ENCODE measurements at places on chromosomes 13 and 19.

- no peak for DNase-seq
These were observed 97.1 kb downstream of the CYSLTR2 start for GRCh38 chr13:48750588-48751383.

- DNase-seq, result no peak
These were observed 17.7 kb downstream of the POLRMT start for GRCh38 chr19:615619-616018.

GRCh38 chr19:33403973-33404304, 30.4 kb downstream of the CEBPG start:
- DNase-seq, result no peak

- DNase-seq, result no peak
These were observed 826 bp downstream of the RASIP1 start for GRCh38 chr19:48739404-48740163.

DNA sequence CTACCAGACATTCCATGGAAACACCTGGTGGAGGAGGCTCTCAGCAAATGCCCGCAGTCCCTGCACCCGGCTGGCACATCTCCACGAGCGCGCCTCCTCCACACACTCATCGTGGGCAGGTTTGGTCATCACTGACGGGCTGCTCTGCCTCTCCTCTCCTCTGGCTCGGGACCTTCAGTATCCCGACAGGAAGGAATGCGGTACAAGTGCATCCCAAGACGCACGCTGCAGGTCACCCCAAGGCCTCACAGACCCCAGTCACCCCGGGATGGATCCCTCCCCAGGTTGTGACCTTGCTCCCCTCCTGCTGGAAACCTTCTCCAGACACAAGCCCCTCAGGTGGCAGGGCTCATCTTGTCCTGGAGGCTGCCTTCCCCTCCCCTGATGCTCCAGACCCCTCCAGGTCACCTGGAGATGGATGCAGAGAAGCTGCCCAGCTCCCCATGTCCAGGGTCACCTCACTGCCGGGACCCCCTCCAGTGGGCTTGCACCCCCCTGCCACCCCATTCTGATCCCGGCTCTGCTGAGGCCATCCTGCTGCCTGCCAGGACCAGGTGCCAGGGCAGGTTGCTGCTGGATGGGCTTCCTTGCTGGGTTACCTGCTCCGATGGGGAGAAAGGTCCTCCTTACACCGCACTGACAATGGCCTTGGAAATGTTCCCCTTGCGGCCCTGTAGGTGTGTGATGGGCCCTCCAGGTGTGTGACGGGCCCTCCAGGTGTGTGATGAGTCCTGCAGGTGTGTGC, 29.9 kb downstream of the C13orf46 start:
- DNase-seq, result no peak

Measured in stimulated activated CD4-positive, alpha-beta T cell treated with anti-CD3 and anti-CD28 coated beads, Interleukin-2, amount 100 ng/mL, for 24 hours (primary cell).